AG10803 (cell line): ENCODE measurements at places on chromosomes 6 and 20.

- no peak for DNase-seq
These were observed 69.4 kb downstream of the FYN start for GRCh38 chr6:111803804-111804203.

GRCh38 chr6:14838133-14838583 is 407.7 kb upstream of the JARID2 start:
- DNase-seq, result peak; percentile 57

DNA sequence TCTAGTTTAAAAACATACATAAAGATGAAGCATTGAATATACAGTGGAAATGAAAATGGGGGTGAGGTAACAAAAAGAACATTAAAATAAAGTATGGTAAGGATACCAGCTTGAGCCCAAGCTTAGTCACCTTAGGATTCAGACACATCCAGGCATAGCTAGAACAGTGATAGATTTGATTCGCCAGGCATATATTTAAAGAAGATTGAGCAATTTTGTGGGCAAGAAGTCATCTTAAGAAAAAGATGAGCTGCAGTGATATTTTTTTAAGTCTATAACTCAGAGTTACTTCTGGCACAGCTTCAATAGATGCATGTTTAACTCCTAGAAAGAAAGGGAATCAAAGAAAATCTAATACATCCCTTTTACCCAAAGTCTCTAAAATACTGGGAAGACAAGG is 97.9 kb downstream of the BMP5 start:
- DNase-seq, result no peak

- DNase-seq, result peak; percentile 54
These were observed 51.2 kb upstream of the AKIRIN2 start for GRCh38 chr6:87753131-87753685.

GRCh38 chr20:24050119-24050518 is 61.5 kb upstream of the GGTLC1 start:
- DNase-seq, result no peak

DNA sequence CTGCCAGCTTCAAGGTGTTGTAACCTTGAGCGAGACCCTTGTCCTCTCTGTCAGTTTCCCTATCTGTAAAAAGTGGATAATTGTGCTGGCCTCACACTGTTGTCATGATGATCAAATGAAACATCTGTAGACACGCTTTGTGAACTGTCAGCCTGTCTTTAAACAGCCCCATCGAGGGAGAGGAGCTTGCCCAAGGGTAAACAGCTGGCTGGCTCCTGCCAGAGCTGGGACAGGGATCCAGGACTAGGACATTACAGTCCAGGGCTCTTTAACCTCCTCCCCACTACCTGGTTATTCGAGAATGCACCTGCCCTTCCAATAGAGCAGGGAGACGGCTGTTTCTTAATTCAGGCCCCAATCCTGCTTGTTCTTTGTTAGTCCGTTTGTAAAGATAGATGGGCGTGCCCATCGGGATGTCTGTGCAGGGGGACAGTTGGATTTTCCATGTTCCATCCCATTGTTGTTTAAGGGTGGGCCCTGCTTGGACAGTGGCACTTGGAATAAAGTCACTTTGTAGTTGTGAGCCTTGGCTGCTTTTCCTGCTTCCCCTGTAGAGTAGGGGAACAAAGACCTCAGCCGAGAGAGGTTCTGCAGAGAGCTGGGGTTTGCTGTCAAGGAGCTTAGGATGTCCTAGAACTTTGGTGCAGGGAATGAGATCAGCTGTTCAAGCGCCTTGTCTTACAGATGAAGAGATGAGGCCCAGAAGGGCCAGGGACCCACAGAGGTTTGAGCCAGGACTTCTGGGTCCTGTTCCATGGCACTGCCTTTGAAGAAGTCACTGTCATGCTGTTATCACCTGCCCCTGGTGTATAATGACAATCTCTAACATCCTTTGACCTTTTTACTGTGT is 77.9 kb upstream of the MYL9 start:
- no peak for DNase-seq
